GM23338 (cell line): ENCODE measurements at places on chromosomes 12 and 14. TPM values are rescaled to one million over a fixed set of nuclear protein-coding genes. Genes with fewer than 3 reads are reported as not detected.

Gene ACSM4
- not detected in 2 replicates for polyA plus RNA-seq

Gene KLC1
- polyA plus RNA-seq, result 159 and 165 TPM in 2 replicates

Gene ACVRL1
- polyA plus RNA-seq, result 0.23 TPM in 1 of 2 replicates, not detected in the other

Gene IFI27
- polyA plus RNA-seq, result 1.2 and 1.6 TPM in 2 replicates

Gene NR2C1
- 38.6 and 45.3 TPM in 2 replicates for polyA plus RNA-seq

Gene SLC17A8
- 0.05 TPM in 1 of 2 replicates, not detected in the other for polyA plus RNA-seq

Gene TAS2R10
- 0.57 and 0.66 TPM in 2 replicates for polyA plus RNA-seq

Gene CHGA
- 18.9 and 19.6 TPM in 2 replicates for polyA plus RNA-seq

Gene KCNK10
- polyA plus RNA-seq, result 0.07 and 0.29 TPM in 2 replicates

Gene CIT
- polyA plus RNA-seq, result 9.7 and 9.9 TPM in 2 replicates

Gene MAP3K9
- polyA plus RNA-seq, result 5.3 and 5.8 TPM in 2 replicates

Gene ARID4A
- 10.8 and 25.4 TPM in 2 replicates for polyA plus RNA-seq

Gene COA8
- 129 and 130 TPM in 2 replicates for polyA plus RNA-seq

Gene TMED8
- 4.0 and 4.3 TPM in 2 replicates for polyA plus RNA-seq
